ENCODE measurements at places on chromosomes 7 and 10.

DNA sequence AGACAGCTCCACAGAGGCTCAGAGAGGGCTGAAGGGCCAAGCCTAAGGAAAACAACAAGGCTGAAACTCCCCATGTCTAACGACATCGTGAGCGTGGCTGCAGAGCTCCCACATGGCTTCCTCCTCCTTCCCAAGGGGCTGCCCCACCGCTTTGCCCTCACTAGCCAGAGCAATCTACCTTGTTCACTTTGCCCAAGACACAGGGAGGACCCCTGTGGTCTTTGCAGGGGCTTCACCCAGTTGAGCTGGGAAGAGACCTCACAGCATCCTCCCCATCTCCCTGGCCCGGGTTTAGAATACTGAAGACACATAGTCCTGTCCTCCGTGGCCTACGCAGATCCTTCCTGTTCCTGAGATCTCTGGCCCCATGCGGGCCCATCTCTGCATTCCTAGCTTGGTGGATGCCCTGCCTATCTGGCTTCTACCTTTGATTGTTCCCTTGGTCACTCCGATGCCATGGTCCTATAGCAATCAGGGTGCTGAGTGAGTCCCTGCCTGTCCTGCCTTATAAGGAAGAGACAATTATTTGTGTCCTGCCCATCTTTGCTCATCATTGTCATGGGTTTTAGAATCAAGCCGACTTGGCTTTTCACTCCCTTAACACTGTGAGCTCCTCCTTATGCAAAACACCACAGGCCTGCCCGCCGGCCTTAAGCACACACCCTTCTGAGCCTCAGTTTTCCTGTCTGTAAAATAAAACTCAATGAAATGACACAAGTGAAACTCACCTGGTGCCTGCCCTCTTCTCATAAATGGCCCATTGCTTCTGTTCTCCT, 73.2 kb downstream of the PARP12 start:
- DNase-seq, result no peak

- no peak for DNase-seq
These were observed 31.3 kb downstream of the PAX2 start for GRCh38 chr10:100776671-100777070.

DNA sequence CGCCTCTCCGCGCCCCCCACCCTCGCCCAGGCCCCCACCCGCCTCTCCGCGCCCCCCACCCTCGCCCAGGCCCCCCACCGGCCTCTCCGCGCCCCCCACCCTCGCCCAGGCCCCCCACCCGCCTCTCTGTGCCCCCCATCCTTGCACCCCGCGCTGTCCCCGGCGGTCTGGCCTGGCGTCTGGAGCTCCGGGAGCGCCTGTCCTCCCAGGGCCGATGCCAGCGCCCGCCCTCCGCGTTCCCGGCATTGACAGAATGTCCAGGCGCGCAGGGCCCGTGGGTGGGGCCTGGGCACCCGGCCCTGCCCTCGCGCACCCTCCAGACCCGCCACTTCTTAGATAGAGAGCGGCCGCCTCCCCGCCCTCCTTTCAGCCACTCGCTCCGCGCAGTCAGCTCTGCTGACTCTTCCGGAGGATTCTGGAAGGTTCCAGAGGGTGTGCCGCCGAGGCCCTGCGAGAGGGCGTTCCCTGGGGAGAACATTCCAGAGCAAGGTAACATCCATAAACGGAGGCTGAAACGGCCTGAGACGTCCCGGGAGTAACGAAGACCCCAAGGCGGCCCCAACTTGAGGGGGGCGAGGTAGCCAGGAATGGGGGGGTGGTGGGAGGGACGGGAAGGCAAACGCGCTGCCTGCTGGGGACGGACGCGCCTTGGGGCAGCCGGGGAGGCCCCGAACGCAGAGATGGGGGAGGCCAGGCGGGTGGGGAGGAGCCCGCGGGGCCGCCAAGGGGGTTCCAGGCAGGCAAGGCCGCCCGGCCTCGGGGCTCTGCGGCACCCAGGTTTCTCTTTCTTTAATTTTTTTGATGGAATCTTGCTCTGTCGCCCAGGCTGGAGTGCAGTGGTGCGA, 117.8 kb downstream of the DYNC2I1 start:
- DNase-seq, result no peak

DNA sequence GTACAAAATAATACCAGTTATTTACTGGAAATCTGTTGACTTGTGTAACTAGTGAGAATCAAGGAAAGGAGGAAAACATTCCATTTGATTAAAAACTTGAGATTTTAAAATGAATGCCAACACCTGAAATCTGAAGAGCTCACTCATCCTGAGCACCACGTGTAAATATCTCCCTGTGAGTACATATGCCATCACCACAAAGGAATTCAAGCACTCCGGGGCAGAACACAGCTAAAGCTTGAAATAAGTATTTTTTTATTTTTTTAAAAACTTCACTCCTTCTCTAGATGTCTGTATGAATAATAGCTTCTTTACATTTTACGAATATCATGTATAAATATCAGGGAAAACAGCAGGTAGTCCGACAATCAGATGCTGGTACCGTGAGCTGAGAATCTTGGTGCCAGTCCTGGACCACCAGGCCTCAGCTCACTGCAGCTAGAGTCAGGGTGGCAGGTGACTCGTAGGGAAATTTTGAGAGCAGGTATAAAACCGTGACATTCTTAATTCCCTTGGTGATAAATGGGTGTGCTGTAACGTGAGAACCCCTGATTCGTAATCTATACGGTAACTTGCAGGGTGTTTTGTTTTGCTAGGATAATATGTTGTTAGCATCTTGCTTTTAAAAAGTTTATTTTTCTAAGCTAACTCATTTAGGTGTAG, 12.7 kb downstream of the LMTK2 start:
- DNase-seq, result no peak

GRCh38 chr10:58017719-58018367, 249.9 kb downstream of the IPMK start:
- no peak for DNase-seq

DNA sequence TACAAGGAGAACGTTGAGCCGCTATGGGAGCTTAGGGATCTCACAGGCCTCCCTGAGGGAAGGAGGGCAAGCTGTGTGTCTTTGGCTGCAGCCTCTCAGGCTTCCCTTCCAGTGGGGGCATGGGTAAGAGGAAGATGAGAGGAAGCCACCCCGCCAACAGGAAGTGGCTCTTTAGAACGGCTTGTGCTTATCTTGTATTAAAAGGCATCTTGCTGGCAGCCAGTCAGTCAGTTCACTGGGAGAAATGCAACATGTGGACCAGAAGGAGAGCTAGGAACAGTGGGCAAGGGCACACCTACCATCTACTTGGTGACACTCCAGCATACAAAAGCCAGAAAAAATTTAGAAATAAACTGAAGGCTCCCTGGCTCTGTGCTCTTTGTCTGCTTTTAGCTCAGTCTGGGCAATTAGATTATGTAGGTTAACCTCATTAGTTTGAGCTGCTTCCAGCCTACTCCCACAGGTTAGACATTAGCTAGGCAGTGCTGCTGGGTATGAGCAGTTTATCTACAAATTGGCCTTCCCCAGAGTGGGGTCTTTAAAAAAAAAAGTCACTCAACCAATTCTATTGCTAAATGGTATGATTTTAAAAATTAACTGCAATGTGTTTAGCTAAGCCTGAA, 595.9 kb downstream of the KCNMA1 start:
- DNase-seq, result no peak

DNA sequence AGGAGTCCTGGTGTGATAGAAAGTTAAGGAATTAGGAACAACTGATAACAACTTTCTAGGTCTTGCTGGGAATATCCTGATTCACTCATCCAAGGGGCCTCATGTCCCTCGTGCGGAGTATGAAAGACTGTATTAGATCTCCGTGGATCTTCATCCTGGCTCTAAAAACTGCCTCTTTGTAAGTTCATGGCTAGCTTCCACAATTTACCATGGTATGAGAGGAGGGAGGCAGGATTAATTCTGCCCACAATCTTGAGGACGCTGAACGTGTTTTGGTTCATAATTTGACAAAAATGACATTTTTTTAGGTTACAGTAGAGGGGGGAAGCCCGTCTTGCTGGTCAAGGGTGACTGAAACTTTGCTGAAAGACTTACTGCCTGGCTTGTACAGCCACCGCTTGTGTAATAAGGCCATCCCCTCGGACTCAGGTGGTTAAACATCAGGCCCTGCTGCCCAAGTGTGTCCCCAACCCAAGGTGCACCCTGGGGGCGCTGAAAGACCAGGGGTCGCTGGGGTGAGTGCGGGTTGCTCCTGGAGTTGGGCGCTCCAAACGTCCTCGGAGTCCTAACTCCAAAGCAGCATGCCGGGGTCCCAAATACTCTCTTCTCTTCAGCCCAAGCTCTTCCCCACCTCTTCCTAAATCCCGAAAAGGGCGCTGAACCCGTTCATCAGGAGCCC, 733 bp downstream of the HIBADH start:
- DNase-seq, result no peak

GRCh38 chr7:157337316-157338149, 729 bp downstream of the DNAJB6 start:
- DNase-seq, result no peak

DNA sequence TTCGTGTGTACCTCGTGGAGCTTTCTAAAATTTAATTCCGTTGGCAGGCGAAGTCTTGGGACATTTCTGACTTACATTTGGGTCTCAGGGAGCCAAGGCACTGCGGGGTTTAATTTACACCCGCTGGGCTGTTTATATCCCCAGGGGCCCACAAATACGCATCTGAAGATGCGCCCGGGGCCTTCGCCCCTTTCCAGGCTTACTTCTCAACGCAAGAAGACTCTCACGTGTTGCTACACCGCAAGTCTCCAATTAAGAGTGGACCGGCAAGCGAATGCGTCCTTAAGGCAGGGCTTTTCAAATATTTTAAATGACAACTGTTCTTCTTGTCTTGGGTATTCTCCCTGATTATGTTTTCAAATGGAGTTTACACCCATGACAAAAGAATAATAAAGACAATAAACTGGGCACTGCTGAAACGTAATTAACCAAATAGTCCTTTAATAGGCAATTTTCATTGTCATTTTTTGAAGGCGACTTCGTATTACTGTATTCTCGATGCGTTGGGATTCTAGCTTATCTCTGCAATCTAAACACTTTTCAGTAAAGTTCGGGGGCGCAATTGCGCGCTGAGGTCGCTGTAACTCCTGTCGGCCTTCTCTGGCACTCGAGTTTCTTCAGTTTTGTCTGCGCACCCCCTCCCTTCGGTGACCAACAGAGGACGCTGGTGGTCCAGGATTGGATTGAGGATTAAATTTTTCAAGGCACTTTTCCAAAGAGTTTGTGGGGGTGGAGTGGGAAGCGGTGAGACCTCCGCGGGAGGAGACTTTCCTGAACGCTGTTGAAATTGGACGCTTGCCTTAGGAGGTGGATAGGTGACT, 837 bp upstream of the IGFBP3 start:
- no peak for DNase-seq

DNA sequence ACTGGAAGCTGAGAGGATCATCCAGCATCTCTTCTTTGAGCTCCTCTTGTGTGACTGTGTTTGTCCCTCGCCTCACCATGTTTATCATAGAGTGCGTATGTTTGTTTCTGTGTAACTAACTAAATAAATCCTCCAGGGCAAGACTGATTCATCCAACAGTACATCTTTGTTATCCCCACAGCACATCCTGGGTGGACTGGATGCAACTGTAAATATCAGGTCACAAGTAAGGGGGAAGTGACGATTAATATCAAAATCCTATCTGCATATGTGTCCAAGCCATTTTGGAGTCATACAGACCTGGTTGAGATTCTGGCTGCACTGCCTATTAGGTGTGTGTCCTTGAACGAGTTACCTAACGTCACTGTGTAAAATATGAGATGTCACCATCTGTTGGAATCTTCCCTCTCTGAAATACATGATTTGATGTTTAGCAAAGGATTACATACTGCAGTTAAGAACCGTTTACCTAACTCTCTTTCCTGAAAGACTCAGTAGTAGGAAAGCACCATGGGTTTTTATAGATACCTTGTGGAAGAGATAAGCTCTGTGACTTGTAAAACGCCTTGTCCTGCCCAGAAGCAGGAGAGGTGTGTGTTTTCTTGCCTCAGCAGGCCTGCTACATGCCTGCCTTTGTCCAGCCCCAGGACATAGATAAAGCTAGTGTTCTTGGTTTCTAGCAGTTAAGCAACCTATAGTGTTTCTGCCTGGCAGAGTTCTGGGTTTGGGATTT, 25.8 kb downstream of the WBP1L start:
- no peak for DNase-seq
